ENCODE measurements at places on chromosomes 7 and 10.

- DNase-seq: no peak
Observed at GRCh38 chr7:113374955-113375354, 256.6 kb upstream of the SMIM30 start.

DNA sequence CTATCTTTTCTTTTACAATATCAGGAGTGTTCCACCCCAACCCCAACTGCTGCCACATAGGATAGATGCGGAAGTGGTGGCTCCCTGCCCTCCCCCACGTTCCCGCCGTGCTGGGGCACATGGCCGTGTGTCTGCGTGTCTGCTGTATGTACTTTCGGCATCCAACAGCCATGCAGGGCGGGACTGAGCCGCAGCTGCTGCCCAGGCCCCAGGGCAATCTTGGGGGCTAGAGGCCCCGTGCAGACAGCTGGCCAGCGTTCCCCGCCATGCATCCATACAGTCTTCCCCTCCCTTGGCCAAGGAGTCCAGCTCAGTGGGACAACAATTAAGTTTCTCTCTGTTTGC, 162.7 kb downstream of the DGKB start:
- DNase-seq: no peak

DNA sequence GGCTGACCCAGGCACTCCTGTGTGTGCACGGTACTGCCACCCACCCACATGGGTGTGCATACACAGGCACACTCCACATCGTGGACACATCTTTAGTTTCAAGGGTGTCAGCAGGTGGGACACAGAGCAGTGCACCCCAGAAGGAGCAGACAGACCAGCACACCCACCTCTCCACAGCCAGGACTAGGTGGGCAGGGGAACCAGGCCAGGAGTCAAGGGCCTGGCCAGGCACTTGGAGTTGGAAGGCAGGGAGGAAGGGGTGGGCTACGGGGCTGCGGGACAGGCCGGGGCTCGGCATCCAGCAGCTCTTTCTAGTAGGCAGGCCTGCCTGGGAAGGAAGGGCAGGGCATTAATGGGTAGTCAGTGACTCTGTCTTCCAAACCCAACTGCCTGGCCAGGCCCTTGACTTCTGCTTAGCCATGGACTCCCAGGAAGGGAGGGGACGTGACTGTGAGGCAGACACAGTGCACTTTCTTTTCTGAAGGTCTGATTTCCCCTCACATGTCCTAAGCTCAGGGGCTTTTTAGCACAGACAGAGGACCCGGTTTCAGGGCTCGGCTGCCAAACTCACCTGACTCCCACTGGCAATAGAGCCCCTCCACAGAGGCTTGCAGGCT, 14.6 kb downstream of the RASGEF1A start:
- DNase-seq: no peak

DNA sequence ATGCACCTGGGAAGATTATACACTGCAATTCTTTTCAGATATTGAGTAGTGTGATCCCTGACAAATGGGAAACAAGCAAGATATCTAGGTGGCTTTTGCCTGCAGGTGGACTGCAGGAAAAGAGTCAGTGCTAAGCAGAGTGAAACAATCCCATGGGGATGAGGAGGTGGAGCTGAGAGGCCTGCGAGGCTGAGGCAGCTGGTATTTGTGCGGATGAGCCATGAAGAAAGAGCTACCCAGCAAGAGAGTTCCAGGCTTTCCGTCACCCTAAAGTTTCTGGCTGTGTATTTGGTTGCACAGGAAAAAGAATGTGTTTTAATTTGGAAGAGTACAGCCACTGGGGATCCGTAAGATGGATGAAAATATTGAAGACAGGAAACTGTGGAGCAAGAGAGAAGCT, 714.1 kb upstream of the COBL start:
- DNase-seq: no peak

GRCh38 chr10:13563481-13564445, 23.0 kb upstream of the PRPF18 start:
- DNase-seq: no peak

- DNase-seq: no peak
Observed at GRCh38 chr10:26468700-26469099, 30.6 kb downstream of the APBB1IP start.

- no peak for DNase-seq
Observed at GRCh38 chr7:39221901-39222300, 244.2 kb downstream of the POU6F2 start.

DNA sequence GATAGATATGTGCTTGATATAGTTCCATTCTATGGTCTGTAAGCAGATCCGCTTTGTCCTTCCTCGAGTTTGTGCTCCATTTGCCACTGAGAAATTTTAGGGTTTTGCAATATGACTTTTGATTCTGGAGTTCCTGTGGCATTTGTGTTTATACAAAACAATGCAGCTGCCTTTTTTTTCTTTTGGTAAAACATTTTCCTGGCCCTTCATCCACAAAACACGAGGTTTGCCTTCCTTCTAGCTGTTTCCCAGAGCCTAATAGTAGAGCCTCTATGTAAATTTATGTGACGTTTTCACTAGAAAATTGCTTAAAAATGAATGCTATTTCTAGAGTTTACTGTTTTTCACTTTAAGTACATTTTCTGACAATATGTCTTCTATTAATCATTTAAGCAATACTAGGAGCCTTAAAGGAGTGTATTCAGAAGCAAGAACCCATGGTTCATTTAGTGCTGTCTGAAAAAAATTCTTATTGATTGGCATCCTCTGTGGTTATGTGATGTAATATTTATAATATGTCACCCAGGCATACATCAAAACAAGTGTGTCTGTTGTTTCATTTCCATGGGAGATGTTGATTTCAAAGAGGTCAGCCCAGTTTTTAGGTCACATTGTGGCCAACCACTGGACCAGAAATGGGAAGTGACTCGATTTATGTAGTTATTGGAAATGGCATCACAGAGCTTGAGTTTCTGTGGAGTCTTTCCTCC, 618.3 kb downstream of the LRMDA start:
- DNase-seq: no peak

All from GF-D8 (cell line).